ENCODE measurements at places on chromosomes 6 and 20.

DNA sequence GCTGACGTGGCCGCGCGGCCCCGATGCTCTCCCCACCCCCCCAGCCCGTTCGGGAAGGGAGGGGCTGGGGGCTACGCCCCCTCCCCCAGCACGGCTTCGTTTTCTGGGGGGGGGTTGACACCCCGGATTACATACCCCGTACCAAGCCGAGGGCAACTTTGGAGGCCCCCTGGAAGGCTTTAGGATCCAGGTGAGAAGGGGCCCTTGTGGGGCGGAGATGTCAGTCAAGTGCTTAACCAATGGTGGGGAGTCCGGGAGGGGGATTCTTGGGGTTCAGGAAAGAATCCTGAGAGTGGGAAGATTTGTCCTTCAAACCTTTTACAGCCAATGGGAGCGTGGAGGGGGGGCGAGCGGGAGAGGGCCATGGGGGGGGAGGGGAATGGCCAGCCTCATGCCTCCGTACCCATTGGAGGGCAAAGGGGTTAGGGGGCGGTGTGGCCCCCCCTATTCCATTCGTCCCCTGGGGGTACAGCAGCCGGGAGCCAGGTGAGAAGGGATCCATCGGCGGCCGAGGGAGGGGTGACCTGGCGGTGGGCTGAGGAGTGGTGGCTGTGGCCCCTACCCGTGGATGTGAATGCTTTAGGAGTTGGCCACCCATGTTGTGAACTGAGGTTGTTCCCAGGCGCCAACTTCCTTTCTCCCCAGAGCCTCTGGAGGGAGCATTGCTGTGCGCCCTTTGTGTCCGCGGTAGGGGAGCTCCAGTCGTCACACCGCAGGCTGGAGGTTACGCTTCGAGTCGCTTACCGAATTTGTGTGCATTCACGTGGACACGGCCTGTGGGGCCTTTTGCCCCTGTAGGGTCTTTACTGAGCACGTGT is 682 bp downstream of the BRD2 start:
- no peak for DNase-seq

DNA sequence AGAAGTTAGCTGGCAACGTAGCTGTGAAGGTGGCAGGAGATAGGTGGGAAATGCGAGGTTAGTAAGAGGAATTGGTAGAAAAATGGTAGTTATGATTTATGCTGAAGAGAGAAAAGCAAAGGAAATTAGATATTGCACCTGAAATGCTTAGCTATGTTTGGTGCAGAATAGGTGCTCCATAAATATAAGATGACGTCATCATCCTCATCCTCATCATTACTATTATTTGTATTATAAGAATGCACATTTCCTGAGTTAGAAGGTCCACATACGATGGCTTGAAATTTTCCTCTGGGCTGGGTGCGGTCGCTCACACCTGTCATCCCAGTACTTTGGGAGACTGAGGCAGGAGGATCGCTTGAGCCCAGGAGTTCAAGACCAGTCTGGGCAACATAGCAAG is 39.5 kb upstream of the ANGPT4 start:
- DNase-seq: no peak

DNA sequence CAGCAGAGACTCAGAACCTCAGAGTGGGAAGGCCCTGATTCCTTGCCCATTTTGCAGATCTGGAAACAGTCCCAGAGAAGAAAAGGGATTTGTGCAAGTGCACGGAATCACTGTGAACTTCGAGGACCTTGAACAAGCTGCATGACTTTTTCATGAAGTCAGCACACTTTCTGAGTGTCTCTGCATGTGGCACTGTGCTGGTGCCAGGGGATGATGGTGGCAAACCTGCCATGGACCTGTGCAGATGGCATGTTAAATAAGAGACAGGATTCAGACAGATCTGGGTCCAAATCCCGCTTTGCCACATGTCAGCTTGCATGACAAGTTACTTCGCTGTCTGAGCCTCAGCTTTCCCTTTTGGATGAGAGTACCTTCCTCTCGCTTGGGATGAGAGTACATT is 26.8 kb downstream of the ZNF831 start:
- no peak for DNase-seq

DNA sequence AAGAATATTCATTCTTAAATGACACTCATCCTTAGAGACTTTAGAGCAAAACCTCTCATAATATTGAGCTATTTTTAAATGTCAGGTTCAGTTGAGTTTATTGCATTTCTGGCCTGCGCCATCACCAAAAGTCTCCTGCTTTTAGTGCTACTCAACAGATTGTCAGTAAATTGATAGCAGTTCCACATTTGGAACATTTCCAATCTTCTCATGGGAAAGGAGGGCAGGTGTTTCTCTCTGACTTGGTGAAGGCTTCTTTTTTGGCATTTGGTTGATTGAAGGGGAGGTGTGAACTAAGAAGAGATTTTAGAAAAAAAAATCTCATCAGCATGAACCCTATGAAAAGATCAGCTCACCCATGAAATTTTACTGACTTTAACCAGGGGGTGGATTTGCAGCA is 125.9 kb upstream of the INSM1 start:
- DNase-seq: no peak

DNA sequence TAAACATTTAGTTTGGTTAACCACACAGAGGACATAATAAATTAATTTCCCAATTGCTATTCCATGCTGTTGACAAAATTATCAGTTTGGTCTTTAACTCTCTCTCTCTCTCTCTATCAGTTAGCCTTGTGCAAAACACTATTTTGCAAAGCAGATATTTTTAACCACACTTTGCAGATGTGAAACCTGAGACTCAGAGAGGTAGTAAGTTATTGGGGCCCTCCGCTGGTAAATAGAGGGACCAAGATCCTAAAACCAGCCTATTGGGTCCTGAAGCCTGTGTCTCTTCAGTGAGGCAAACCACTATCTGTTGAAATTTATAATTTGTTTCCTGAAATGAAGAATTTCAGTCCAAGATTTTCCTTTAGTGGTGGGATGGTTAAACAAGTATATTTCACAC is 231.0 kb downstream of the SOD2 start:
- DNase-seq: no peak

DNA sequence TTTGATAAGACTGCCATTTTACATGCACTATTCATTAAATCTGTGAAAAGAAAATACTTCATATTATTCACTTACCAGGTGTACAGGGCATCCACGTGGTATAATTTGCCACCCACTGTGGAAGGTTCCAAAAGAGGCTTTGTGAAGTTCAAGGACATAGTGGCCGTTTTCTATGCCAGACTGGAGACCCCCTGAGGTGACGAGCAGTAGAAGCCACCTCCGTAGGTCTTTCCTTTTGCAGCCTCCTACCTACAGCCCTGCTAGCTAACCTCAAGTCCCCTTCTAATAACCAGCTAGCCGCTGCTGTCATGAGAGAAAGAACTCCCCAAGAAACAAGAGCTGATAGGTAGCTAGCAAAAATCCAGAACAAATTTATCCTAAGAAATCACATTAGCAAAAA is 110.5 kb downstream of the ARHGAP18 start:
- DNase-seq: no peak

- no peak for DNase-seq
These were observed 2.6 kb downstream of the TAGAP start for GRCh38 chr6:159042003-159042825.

DNA sequence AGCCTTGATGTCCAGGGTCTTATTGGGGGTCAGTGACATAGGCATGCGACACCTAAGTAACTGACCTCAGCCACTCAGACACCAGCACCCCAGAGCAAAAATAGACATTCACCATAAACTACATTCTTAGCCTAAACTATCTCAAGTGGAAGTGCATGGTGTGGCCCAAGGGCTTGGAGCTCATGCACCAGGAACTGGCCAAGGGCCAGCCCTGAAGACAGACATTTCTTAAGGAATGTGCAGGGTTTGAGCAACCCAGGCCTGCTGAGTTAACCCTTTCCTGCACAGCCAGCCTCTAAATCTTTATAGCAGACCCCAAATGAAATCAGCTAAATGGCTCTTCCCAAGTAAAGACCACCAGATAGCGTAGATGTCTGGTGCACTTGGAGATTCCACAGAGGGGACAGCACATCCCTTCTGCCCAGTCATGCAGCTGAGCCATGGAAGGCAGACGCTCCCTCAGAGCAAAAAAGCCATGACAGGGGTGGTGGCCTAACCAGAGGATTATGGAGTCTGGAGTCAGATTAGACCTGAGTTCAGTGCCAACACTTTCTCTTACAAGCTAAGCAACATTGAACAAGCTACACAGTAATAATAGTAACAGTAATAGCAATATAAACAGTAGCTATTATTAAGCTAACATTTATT is 222.6 kb downstream of the ZMYND8 start:
- no peak for DNase-seq

DNA sequence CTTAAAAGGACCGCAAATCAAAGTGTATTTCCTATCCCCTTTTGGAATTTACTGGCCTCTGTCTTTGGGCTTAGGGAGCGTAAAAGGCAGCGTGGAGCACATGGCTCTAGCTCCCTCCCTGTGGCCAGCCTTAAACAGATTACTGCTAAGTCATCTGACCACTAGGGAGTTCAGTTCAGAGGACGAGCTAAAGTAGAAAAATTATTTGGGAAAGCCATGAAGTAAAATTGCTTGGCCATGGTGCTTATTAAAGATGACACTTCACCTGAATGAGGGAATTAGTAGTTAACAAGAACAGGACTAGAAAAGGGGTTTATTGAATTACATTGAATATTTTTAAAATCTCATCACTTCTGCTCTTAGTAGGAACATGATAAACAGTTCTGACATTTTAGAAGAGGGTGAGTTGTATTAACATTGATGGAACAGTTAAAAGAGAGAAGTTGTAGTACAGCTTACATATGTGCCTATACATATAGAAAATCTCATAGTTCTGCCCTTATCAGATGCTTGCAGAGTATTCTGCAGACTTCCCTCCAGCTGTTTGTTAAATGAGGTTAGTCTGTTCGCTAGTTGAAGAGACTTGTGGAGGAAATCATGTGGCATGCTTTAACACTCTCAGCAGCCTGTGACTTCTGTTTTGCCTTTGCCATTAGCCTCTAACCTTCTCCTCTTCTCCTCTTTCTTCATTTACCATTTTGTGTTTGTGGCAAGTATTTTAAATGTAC is 31.2 kb upstream of the MAPK13 start:
- DNase-seq: no peak

- DNase-seq: no peak
These were observed 1.1 kb downstream of the MAPRE1 start for GRCh38 chr20:32820698-32821377.

- no peak for DNase-seq
These were observed 191.2 kb upstream of the SOX4 start for GRCh38 chr6:21402368-21402767.

GRCh38 chr6:5684320-5685053 is 322.2 kb downstream of the NRN1 start:
- no peak for DNase-seq

GRCh38 chr6:148516617-148517016 is 174.0 kb downstream of the SASH1 start:
- DNase-seq: no peak

DNA sequence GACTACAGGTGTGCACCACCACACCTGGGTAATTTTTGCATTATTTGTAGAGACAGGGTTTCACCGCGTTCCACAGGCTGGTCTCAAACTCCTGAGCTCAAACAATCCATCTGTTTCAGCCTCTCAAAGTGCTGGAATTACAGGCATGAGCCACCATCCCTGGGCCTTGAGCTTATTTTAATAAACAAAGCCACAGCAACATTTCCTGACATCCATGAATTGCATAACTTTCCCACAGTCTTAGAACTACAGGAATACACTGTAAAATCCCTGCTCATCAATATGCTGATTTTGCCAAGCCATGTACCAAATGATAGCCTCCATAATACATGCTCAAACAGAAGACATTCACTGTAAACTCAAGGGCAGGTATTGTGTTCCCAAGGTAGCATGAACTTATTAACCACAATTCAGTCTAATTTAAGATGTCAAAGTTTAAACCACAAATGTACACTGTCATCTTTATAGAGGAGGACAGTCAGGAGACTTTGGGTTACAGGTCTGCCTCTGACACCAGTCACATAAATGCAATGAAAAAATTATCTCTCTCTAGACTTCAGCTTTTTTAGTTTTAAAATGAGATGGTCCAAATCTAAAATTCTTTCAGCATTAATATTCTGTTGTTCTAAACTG is 40.0 kb downstream of the NUDT3 start:
- no peak for DNase-seq

DNA sequence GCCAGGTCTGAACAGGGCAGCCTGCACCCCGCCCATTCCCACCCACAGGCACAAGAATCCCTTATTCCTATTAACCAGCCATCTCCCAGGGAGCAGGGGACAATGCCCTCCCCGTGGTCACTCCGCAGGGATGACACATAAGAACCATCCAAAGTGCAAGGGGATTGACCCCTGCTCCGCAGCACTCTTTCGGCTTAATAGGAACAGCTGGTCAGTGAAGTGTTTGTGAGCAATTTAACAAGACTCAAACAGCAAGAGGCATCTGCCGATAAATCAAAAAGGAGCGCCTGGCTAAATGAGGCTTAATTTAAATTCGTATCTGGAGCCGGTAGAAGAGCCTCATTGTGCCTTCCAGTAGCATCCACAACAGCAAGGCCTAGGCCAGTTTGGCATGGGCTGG is 389.4 kb downstream of the RNGTT start:
- DNase-seq: no peak

- DNase-seq: no peak
These were observed 133.5 kb downstream of the TBC1D7 start for GRCh38 chr6:13194852-13195251.

- DNase-seq: no peak
These were observed 64.0 kb upstream of the TFB1M start for GRCh38 chr6:155378276-155378675.

- no peak for DNase-seq
These were observed 648 bp upstream of the BACH2 start for GRCh38 chr6:90297115-90297866.

DNA sequence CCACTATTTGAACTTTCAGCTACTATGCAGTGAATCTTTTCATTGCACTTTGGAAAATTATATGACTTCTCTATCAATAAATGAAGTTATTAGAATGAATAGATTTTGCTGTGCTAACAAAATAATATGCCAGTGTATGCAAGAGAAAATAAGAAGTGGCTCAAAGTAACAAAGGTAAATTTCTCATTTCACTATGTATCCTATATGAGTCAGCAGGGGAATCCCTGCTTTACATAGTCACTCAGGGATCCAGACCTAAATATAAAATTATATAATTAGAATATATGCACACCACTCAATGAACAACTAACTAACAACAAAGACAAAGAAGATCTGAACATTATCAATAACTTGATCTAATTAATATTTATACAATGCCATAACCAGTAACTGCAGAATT is 390.8 kb upstream of the IRAK1BP1 start:
- no peak for DNase-seq

DNA sequence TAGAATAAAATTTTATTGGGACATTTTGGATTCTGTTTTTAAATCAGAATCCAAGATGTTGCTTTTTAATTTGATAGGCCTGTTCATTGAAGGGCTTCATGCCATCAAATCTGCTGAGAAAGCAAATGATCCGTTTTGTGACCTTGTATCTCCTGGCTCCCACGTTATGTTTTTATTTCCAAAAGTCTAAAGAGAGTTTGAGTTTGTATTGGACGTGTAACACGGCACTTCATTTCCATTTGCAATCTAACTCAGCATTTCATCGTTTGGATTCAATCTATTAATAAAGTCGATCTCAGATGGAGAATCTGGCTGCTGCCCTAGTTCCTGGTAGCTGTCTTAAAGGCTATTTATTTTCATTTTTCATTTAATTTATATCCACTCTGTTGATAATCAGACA is 17.0 kb downstream of the KIF25 start:
- DNase-seq: no peak
